ENCODE measurements at places on chromosomes 13 and 19.

GRCh38 chr13:111598747-111599146 is 278.3 kb downstream of the TEX29 start:
- DNase-seq, result no peak

- DNase-seq, result no peak
Observed at GRCh38 chr13:108113407-108113806, 101.9 kb downstream of the LIG4 start.

DNA sequence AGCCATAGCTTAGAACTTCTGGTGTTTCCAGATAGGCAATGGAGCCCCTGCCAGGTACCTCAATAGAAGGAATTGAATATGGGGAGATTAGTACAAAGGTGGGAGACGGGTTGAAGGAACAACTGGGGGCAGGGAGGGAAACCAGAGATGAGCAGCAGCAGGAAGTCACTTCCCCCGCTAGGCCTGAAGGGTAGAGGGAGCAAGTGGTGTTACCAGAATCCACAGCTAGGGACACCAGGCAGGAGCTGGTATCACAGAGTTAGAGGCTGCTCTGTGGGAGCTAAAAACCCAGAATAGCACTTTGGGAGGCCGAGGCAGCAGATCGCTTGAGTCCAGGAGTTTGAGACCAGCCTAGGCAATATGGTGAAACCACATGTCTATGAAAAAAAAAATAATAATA is 15.3 kb upstream of the HNRNPUL1 start:
- DNase-seq, result no peak

DNA sequence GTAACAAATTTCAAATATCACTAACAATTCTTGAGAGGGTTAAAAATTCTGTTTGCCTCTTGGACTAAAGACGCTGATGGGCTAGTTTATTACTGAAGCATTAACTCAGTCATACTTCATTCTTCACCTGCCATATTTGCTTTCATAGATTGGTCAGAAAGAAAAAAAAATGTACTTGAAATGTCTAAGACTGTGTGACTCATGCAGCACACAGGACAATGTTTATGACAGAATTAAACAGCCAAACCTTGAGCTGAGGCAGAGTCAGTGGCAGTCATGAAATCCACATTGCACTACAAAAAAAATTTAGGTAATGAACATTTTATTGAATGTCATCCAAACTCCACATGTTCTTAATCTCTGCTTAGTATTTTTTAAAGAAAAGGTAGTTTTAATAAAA is 135.6 kb downstream of the PRR20E start:
- DNase-seq, result no peak

DNA sequence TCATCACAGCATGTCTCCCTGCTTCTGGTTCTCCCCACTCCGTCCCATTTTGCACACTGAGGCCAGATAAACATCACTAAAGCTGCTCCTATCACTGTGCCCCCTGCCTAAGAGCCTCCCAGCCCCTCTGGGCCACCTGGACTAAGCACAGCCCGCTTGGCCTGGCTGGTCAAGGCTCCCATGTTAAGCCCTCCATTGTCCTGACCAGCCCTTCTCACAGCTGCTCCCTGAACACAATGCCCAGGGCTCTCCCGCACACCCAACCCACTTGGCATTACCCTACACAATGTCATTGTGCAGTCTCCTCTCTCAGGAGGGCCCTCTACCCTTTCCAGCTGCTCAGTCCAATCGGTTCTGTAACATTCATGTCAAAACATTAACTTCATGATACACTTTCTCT is 133.4 kb downstream of the NUFIP1 start:
- DNase-seq, result no peak

Measured in stimulated activated CD8-positive, alpha-beta memory T cell treated with anti-CD3 and anti-CD28 coated beads, Interleukin-2, amount 100 ng/mL, for 1 hour (primary cell).